Endodermal cell (in vitro differentiated cells): ENCODE measurements at places on chromosomes 13 and 19. TPM values are rescaled to one million over a fixed set of nuclear protein-coding genes. Genes with fewer than 3 reads are reported as not detected.

SLC7A10 gene
- 0.35 and 0.50 TPM in 2 replicates for total RNA-seq

CYP4F2 gene
- not detected in 2 replicates for total RNA-seq

IL27RA gene
- 10.8 and 11.2 TPM in 2 replicates for total RNA-seq

LGALS14 gene
- 0.77 TPM in 1 of 2 replicates, not detected in the other for total RNA-seq

SMIM24 gene
- 0.52 TPM in 1 of 2 replicates, not detected in the other for total RNA-seq

PGLYRP1 gene
- not detected in 3 replicates for total RNA-seq

PLPP2 gene
- total RNA-seq: 30.7 to 56.9 TPM (median 55.1 TPM) in 3 replicates

PSG5 gene
- not detected in 2 replicates for total RNA-seq

- DNase-seq: peak; percentile 89
These were observed 11.6 kb downstream of the ZNF160 start for GRCh38 chr19:53091413-53092254.

DNA sequence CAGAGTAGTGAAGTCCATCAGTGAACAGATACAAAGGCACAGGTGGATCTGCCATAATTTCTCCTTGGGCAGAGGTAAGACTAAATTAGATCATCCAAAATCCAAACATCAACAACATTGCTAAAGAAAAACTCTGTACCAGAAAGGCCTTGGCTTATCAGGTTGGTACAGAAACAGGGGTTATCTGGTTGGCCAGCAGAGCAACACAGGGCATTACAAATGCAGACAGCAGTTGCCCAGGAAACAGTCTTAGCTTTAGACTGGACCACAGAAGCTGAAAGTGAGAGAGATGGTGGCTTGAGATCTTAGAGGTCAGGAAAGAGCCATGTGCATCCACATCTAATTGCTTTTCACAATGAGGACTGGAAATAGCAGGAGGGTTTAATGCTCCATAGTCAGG lies 26.6 kb upstream of the DGKH start:
- no peak for DNase-seq

DNA sequence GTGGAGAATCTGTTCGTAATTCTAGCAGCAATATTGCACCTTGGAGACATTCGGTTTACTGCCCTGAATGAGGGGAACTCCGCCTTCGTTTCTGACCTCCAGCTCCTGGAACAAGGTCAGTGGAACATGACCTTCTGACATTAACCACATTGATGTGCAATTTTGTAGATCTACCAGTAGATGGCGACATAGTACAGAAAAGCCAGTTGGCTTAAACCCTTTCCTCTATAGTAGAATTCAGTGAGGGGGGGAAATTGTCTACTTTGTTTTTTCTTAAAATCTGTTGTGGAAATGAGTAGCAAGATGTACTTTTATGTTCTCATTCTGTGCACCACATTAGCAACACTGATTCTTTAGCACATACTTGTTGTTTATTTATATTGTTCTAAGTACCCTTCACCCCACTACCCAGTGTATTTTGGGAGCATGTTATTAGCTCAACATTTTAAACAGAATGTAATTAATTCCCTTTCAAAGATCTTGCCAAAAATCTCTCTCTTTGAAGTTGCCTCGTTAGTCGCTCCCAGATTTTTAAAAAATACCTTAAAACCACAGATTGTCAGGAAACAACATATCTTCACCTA lies 332.2 kb downstream of the MYO16 start:
- DNase-seq: no peak

- DNase-seq: no peak
These were observed 6.6 kb upstream of the ISYNA1 start for GRCh38 chr19:18444513-18444912.

DNA sequence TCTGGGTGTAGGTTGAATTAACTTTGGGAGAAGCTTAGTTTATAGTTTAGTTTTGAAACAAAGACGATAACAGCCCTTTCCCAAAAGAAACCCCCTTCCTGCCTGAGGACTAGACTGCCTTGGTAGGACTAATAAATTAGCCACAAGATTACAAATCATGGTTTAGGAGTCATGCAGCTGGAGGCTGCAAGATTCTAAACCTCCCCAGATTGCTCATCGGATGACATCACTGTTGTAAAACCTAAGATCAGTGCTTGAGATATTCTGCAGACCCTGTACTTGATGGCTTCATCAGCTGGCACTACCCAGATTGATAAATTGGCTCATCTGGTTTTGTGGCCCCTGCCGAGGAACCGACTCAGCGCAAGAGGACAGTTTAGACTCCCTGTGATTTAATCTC lies 35.9 kb upstream of the MPHOSPH8 start:
- DNase-seq: no peak

- no peak for DNase-seq
These were observed 127.3 kb upstream of the EDNRB start for GRCh38 chr13:78045916-78046315.

DNA sequence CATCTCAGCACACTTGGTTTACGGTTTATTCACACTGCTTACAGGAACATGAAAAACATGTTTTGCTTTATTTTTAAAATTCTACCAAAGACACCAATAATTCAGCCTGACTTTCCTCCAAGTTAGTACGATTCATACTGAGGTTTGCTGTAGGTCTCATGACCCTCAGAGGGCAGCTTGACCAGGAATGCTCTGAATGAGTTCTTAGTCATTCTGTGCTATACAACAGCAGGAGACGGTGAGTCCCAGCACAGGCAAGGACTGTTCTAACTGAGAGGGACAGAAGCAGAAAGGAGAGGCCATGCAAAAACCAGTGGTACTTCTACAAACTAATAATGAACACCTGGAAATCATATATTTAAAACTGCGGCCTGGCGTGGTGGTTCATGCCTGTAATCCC lies 6.4 kb downstream of the GRTP1 start:
- no peak for DNase-seq

DNA sequence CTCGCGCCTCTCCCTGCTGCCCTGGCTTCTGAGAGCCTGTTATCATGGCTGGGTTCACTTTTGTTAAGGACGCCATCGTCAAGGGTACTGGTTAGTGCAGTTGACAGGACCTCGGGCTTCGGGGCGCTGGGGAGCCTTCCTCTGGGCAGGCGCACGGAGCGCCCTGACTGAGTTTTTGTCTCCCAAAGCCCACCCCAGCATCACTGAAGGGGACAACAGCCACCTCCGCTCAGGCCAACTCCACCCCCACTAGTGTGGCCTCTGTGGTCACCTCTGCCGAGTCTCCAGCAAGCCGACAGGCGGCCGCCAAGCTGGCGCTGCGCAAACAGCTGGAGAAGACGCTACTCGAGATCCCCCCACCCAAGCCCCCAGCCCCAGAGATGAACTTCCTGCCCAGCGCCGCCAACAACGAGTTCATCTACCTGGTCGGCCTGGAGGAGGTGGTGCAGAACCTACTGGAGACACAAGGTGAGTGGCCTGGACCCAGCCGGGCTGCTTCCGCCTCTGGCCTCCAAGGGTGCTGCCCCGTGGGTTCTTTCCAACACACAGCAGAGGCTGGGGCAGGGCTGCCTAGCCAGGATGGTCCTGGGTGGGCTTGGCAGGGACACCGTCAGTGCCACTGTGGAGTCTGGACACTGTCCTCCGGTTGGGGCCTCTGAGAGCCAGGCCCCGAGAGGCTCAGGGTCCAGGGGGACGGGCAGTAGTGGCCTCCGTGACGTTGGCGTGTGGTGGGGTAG lies 16.9 kb downstream of the TSSK6 start:
- DNase-seq: no peak
